Mesangial cell (primary cell): ENCODE measurements at places on chromosomes 1 and 21. TPM values are rescaled to one million over a fixed set of nuclear protein-coding genes. Genes with fewer than 3 reads are reported as not detected.

ALX3 gene
- not detected in 2 replicates for total RNA-seq

CFHR5 gene
- total RNA-seq: not detected in 2 replicates

CFHR2 gene
- not detected in 2 replicates for total RNA-seq

SH2D2A gene
- total RNA-seq: 2.3 and 2.7 TPM in 2 replicates

CRYAA gene
- total RNA-seq: not detected in 2 replicates

RAB3GAP2 gene
- 12.9 and 15.2 TPM in 2 replicates for total RNA-seq

IL19 gene
- not detected in 2 replicates for total RNA-seq

AGT gene
- total RNA-seq: 0.16 and 0.89 TPM in 2 replicates

AVPR1B gene
- 0.13 TPM in 1 of 2 replicates, not detected in the other for total RNA-seq

GPR3 gene
- total RNA-seq: 1.6 and 2.4 TPM in 2 replicates

KCNK1 gene
- 3.2 and 4.7 TPM in 2 replicates for total RNA-seq

OR2T2 gene
- total RNA-seq: not detected in 2 replicates

PDE4B gene
- under 0.01 and 0.33 TPM in 2 replicates for total RNA-seq

DCDC2B gene
- total RNA-seq: not detected in 2 replicates

C8B gene
- total RNA-seq: not detected in 2 replicates

AADACL3 gene
- total RNA-seq: not detected in 2 replicates

DMRTA2 gene
- total RNA-seq: not detected in 2 replicates

CTSS gene
- total RNA-seq: under 0.01 and 0.33 TPM in 2 replicates

LIPI gene
- not detected in 2 replicates for total RNA-seq

COL6A1 gene
- total RNA-seq: 269 and 447 TPM in 2 replicates

OR14K1 gene
- total RNA-seq: not detected in 2 replicates

PLPPR5 gene
- 0.25 TPM in 1 of 2 replicates, not detected in the other for total RNA-seq

ACTN2 gene
- under 0.01 TPM in 2 replicates for total RNA-seq

ASCL5 gene
- 0.49 TPM in 1 of 2 replicates, not detected in the other for total RNA-seq

GOLT1A gene
- total RNA-seq: 0.38 TPM in 1 of 2 replicates, not detected in the other

ADAMTS5 gene
- 3.4 and 18.6 TPM in 2 replicates for total RNA-seq

TCHH gene
- not detected in 2 replicates for total RNA-seq

CR2 gene
- total RNA-seq: not detected in 2 replicates

AJAP1 gene
- total RNA-seq: 0.13 and 0.49 TPM in 2 replicates

PRXL2B gene
- total RNA-seq: 27.8 and 35.7 TPM in 2 replicates

RGS4 gene
- 76.1 and 272 TPM in 2 replicates for total RNA-seq

FLAD1 gene
- total RNA-seq: 39.6 and 50.0 TPM in 2 replicates

GLMP gene
- total RNA-seq: 76.4 and 179 TPM in 2 replicates

IL20 gene
- total RNA-seq: not detected in 2 replicates

KCNAB2 gene
- 0.33 and 8.1 TPM in 2 replicates for total RNA-seq

RIPK4 gene
- 12.1 and 14.2 TPM in 2 replicates for total RNA-seq

C1QB gene
- total RNA-seq: not detected in 2 replicates

PLA2G2F gene
- total RNA-seq: not detected in 2 replicates

HSD17B7 gene
- 10.6 and 16.5 TPM in 2 replicates for total RNA-seq

CYP4X1 gene
- total RNA-seq: 1.4 TPM in 1 of 2 replicates, not detected in the other

RAP1A gene
- 12.2 and 14.5 TPM in 2 replicates for total RNA-seq

RAB7B gene
- 0.33 and 1.6 TPM in 2 replicates for total RNA-seq
